ENCODE measurements at places on chromosomes 5 and 9. TPM values are rescaled to one million over a fixed set of nuclear protein-coding genes. Genes with fewer than 3 reads are reported as not detected.

The C5 gene
- total RNA-seq, result 7.3 TPM

The CFAP77 gene
- not detected for total RNA-seq

The ZNF608 gene
- 30.1 TPM for total RNA-seq

GRCh38 chr5:106401561-106401960, 1269.2 kb downstream of the EFNA5 start:
- DNase-seq, result no peak
